ENCODE measurements at places on chromosomes 12 and 14.

GRCh38 chr14:45610318-45610717 is 357.3 kb upstream of the MIS18BP1 start:
- no peak for DNase-seq

DNA sequence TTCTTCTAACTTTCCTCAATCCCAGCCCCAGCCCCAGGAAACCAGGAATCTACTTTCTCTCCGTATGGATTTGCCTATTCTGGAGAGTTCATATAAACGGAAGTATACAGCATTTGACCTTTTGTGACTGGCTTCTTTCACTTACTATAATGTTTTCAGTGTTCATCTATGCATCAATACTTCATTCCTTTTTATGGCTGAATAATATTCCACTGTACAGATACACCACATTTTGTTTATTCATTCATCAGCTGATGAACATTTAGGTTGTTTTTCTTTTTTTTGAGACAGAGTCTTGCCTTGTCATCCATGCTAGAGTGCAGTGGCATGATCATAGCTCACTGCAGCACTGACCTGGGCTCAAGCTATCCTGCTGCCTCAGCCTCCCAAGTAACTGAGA is 3.9 kb upstream of the PLEKHG3 start:
- DNase-seq: no peak

DNA sequence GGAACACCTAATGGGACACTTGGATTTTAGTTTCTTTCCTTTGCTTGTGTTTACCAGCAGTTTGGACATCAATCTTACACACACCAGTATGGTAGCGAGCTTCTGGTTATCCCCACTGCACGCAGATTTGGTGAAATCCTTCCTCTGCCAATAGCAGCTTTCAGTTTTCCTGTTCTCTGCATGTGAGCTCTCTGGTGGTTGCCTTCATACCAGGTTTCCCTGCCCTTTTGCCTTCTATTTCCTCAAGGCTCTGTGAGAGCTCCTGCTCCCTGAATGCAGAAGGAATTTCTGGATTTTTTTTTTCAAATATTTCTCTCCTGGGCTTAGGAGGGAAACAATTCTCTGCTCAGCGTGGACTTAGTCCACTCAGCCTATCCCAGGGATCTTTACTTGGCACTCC is 93.0 kb upstream of the CCDC91 start:
- DNase-seq: no peak

GRCh38 chr12:117344716-117345115 is 16.7 kb downstream of the NOS1 start:
- DNase-seq: no peak

DNA sequence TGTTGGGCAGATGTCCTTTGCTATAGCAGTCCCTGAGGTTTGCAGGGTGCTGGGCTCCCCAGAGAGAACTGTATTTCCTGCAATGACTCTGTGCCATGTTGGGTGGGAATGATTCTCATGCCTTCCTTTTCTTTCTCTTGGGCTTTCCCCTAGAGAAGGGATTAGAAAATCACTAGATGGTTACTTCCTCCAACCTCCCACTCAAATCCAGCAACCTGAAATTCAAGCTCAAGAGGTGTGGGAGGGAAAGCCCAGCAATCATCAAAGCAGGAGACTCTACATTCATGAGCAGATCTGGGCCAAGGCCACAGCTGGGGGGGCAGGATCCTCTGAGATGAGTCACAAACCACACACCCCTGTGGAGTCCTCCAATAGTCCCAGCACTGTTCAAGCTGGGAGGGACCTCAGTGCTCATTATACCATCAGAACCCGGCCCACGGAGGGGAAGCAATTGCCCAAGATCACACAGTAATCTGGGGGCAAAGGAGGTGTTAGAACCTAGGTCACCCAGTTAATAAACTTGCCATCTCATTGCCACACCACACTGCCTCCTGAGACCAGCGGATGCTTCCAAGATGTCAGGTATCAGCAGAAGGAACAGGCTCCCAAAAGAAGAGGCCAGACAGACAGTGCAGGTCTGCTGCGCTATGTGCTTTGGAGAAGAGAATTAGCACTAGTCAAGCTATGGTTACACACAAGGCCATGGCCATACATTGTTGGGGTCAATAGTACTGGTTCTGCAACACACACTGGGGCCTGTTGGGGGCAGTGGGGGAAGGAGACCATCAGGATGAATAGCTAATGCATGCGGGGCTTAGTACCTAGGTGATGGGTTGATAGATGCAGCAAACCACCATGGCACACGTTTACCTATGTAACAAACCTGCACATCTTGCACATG is 65.7 kb downstream of the TTC9 start:
- no peak for DNase-seq

GRCh38 chr14:103298620-103299019 is 35.4 kb upstream of the EIF5 start:
- no peak for DNase-seq

DNA sequence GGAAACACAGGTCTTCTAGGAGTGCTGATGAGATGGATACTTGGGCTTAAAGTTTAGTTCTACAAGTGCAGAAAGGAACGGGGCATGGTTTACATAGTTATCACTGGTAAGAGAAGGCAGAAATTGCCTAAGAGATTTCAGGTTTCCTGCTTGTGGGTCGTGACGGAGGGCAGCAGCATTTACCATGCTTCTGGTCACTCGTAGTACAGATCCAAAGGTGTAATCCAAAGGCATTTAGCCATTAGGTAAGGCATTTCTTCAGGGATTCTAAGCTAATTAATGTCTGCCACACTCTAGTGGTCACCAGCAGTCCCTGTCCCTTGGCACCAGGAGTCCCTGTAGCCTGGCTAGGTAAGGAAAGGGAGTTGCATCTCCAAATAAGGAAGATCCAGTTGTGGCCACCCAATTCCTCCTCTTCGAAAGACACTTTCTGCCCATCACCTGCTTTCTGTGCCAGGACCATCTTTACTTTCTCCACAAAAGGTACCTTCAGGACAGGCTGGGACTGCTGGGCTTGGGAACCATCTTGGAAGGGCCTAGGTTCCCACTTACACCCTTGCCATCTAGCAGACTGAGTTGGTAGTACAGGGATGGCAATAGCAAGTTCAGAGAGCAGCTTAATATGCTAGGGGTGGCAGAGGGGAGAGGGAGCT is 1.5 kb downstream of the GSTZ1 start:
- no peak for DNase-seq

DNA sequence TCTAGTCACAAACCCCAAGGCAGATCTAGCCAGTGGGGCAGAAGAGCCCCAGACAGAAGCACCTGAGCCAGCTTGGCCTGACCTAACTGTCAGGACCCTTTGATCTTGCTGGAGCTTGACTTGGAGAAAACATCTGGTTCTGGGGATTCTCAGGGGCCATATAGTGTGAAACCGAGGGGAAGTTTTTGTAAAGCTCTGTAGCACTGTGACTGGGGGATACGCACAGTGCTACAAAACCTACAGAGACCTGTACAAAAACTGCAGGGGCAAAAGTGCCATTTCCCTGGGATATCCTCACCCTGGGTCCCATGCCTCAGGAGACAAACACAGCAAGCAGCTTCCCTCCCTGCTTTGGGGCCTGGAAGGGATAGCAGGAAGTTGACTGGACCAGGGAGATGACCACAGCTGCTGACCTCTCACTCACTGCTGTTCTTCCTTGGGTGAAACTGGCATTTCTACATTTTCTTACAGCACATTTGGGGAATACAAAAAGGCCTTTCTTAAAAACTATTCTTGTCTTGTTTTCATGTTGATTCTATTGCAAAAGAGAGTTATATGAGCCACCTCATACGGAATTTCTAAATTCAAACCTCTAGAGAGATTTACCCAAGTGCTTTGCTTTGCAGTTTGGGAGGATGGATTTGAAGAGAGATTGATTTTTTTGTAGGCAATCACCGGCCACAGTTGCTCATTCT is 140.0 kb downstream of the DAD1 start:
- no peak for DNase-seq

DNA sequence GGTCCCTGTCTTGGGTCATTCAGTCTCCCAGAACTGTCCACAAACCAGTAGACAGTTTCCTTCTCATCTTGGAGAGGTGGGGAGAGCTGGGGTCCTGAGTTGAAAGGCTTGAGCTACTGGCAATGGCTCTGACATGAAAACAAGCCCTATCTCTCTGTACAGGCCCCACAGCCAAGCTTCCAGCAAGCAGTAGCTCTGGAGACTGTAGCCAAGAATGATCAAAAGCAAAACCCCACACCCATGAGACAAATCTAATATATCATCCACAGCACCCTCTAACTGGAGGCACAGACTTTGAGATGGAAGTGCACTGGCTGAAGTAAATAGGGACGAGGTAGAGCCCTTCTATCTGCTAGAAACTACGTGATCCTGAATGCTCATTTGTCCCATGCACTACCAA is 40.9 kb downstream of the RERG start:
- no peak for DNase-seq

- no peak for DNase-seq
These were observed 147.1 kb downstream of the KIF26A start for GRCh38 chr14:104285508-104285840.

DNA sequence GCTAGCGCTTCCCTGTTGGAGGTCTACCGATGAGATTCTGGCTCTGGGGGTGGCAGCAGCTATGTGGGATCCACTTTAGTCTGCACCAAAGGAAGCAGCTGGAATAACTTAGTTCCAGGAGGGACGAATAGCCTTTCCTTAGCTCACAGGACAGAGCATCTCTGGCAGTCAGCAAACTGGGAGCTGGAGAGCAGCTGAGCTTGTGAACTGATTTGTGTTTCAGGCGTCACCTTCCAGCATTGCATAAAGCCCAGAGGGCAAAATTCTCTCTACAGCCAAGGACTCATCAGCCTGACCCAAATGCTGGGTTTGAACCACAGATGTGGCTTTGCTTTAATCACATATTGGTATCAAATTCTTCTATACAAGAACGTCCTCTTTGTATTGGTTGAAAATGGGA is 81.9 kb upstream of the PELI2 start:
- no peak for DNase-seq

DNA sequence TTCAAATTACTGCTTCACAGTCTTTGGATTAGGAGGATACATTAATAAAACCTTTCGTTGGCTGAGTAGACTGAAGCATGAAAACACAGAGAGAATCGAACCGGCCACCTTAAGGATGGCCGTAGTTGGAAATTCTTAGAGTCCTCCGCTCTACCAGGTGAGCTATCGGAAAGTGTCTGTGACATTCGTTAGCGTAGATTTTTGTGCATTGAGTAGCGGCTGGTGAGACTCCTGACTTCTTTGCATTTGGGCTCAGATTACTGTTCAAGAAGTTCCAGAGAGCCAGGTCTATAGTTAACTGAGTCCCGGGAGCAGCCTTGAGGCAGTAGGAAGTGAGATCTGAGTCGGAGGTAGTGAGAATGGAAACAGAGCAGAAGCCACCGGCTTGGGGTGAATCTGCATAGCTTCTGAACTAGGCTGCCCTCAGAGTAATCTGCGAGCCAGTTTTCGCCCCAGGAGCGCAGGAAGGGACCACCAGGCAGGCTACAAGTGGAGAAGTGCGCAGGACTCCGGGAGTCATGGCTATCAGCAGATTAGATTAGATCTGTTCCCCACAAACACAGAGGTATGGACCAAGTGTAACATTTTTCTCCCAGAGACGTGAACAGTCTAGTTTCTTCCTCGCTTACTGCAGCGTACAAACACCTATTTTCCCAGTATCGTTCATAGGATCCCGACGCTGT is 11.0 kb downstream of the OR6S1 start:
- no peak for DNase-seq

DNA sequence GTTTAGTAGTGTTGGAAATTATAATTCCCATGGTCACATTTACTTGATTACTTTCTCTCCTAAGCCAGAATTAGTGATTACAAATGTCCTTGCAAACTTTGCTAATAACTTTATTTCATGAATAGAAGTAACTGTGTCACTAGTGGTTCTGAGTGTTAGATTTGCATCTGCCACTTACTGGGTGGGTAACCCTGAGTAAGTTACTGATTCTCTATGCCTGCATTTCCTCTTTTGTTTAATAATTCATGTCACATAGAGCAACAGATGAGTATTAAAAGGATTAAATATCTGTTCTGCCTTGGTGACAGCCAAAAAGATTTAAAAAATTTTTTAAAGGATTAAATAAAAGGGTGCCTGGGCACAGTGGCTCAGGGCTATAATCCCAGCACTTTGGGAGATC is 78.6 kb downstream of the BHLHE41 start:
- DNase-seq: no peak

DNA sequence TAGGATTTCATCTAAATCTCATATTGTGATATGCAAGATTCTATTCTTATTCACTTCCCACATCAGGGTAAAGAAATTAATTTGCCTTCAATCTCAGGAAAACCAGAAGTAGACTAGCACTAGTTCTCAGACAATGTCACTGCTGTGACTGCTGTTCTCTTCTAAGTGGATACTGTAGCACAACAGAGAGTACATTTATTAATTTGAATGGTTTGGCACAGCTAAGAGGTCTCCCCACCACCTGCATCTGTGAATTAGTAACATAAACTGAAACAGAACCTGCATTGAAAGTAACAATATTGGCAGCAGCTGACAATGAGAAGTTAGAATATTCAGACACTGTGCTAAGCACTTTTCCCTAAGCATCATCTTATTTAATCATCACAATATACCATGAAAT is 253.1 kb downstream of the PDZRN4 start:
- no peak for DNase-seq

DNA sequence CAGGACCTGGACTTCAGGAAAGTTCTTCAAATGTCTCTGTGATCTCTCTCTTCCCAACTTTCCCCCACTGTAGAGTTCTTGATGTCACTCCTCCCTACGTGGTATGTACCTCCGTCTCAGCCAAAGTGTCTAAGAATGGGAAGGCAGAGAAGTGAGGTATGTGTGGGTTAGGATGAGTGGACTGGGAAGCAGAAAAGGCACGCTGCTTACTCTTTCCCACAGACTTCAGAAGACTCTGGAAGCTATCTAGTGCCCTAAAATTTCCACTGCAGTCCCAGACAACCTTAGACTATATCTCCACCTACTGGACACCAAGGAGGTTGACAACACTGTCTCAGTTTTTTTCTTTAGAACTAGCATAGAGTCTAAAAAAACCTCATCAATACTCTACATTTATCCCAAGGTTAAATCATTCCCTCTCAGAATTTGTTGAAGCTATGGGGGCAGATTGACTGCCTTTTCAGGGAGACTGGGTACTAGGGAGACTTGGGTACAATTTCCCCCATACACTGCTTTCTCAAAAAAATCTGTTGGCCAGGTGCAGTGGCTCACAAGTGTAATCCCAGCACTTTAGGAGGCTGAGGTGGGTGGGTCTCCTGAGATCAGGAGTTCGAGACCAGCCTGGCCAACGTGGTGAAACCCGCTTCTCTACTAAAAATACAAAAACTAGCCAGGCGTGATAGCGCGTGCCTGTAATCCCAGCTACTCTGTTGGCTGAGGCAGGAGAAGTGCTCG is 20.6 kb upstream of the ITGA5 start:
- DNase-seq: no peak
